ENCODE measurements at places on chromosomes 7 and 10. TPM values are rescaled to one million over a fixed set of nuclear protein-coding genes. Genes with fewer than 3 reads are reported as not detected.

Gene JCAD
- 0.03 TPM for polyA plus RNA-seq

Gene ABCC2
- not detected for polyA plus RNA-seq

Gene PON1
- not detected for polyA plus RNA-seq

Gene RSPH10B2
- not detected for polyA plus RNA-seq

Gene FOXI2
- polyA plus RNA-seq = not detected

Gene CYREN
- polyA plus RNA-seq = 53.1 TPM

Gene ASB10
- polyA plus RNA-seq = not detected

Gene RAPGEF5
- polyA plus RNA-seq = 0.11 TPM
